Stimulated activated CD8-positive, alpha-beta memory T cell treated with anti-CD3 and anti-CD28 coated beads, Interleukin-4, amount 100 ng/mL, for 4 hours (primary cell): ENCODE measurements at places on chromosomes 13 and 19.
A peak's percentile ranks its signal among the peaks of the same experiment; 100 is the strongest.

- no peak for DNase-seq
Measured at GRCh38 chr13:44927968-44928367, 61.3 kb downstream of the NUFIP1 start.

- DNase-seq: no peak
Measured at GRCh38 chr19:7575434-7576040, 20.1 kb upstream of the CAMSAP3 start.

GRCh38 chr19:47697863-47698609 lies 15.2 kb upstream of the EHD2 start:
- peak; percentile 8 for DNase-seq

DNA sequence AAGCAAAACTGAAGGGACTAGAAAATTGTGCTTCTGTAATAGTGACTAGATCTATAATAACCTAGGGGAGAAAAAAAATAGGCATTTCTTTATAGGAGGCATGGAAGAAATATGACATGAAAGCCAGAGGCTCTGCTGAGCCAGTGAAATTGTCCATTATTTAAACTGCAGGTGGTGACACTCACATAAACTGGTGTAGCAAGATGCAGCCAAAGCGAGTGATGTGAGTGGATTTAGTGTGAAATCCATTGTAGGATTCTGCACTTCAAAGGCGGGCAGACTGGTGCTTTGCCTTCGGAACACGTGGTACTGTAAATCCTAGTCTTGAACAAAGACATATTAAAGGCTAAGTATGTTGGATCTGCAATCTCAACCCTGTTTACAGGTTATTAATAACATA lies 361.9 kb downstream of the TBC1D4 start:
- DNase-seq: no peak

GRCh38 chr19:49567861-49568441 lies 12.4 kb downstream of the NOSIP start:
- DNase-seq: no peak

DNA sequence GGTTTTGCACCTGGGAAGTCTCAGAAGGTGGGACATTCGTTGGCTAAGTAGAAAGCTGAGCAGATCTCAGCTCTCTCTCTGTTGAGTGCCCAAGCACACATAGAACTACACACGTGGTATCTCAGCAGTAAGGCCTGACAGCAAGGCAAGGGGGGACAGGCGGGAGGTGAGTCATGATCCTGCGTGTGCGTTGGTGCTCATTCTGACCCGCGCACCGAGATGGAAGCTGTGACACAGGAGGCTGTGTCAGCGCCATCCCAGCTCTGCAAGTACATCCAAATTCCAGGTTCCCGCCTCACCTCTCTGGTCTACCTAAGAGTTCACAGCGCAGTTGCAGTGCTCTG lies 135.7 kb downstream of the USP12 start:
- DNase-seq: no peak

GRCh38 chr13:59963383-59963782 lies 200.3 kb downstream of the DIAPH3 start:
- no peak for DNase-seq

DNA sequence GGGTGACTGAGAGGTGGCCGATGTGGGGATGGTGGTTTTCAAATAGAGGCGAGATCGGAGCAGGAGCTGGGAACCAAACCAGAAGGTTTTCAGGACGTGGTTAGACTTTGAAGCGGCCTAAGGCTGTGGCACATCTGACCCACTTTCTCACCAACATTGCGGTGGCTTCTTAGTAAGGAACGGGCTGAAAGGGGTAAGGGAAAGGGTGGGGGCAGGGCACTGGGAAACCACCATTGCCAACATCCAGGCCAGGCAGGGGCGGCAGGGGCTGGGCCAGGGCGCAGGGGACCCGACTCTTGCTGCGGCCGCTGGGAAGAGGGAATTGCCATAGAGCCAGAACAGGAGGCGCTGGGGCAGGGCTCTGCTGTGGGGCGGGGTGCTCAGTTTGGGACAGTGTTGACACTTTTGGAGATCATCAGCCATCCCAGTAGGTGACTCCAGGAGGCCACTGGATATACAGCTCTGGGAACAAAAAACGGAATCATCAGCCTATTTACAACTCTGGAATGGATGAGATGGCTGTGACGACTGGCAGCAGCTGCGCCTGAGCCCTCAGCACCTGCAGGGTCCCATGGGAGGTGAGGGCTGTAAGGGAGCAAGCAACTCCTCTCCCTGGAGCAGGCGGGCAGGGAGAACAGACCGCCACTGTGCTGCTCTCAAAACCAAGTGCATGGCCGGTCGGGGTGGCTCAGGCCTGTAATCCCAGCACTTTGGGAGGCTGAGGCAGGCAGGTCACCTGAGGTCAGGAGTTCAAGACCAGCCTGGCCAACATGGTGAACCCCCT lies 52.2 kb downstream of the IRS2 start:
- DNase-seq: no peak

- no peak for DNase-seq
Measured at GRCh38 chr13:43895940-43896339, 16.2 kb downstream of the LACC1 start.

DNA sequence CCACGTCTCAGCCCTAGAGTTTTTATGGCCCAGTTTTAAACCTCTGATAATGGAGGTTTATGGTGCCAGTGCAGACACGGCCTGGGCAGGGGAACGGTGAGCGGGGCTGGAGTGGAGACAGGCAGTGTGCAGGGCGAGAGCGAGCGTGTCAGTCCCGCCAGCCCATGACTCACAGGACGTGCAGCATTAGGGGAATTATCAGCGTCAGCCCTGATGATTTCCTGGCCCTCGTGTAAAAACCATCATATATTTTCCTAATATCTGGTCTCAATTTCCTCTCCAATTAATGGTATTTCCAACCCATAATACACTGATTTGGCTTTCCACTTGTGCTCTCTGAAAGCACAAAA lies 104.6 kb upstream of the VSTM2B start:
- no peak for DNase-seq

DNA sequence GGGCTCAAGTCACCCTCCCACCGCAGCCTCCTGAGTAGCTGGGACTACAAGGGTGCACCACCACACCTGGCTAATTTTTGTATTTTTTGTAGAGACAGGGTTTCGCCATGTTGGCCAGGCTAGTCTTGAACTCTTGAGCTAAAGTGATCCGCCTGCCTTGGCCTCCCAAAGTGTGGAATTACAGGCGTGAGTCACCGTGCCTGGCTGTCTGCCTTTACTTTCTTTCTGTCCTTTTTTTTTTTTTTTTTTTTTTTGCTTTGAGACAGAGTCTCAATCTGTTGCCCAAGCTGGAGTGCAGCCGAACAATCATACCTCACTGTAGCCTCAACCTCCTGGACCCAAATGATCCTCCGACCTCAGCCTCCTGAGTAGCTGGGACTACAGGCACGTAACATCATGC lies 25.0 kb upstream of the OR1M1 start:
- no peak for DNase-seq

DNA sequence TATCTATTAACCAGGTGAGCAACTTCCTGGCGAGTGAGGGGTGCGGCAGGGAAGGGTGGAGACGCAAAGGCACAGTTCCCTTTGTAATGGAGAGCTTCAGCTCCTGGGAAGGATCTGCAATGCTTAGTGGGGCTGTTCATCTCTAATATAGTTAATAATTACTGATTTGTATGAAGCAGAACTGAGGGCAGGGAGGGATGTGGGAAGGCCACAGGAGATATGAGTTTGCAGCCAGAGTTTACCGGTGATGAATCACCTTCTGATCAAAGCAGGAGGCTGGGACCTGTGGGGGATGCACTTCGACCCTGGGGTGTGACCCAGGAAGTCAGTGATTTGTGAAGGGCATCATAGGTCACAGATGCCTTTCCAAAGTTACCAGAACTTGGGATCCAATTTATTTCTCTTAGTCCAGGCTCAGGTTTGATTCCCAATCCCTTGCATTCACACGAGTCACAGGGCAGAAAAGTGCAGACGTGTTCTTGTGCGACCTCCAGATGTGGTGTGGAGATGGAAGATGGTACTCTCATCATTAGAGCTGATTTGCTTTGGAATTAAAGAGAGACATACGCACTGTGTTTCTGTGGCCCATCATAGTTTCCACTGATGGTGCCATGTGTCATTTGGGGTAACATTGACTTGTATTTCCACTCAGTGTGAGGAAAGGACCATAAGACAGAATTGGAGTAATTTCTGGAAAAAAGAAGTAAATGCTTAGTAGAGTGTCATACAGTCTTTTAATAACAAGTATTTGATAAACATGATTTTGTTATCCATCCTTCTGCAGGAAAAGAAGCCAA lies 55.0 kb downstream of the LRCH1 start:
- DNase-seq: no peak

GRCh38 chr19:17302391-17303166 lies 646 bp downstream of the ABHD8 start:
- no peak for DNase-seq

DNA sequence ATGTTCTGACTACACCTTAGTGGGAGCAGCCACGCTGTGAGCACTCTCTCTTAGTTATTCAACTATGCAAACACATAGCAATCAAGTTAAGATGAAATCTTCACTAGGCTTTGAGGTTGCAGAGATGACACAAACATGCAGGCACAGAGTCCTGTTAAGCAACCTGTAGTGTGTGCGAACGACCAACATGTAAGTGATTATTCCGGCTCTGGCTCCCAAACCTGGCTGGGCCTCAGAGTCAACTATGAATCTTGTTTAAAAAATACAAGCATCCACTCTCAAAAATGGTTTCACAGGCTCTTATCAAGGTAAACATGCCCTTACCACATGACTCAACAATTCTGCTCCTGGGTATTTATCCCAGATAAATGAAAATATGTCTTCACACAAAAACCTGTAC lies 91.4 kb downstream of the IRS2 start:
- no peak for DNase-seq

- DNase-seq: no peak
Measured at GRCh38 chr13:42484386-42484785, 89.6 kb upstream of the TNFSF11 start.

- DNase-seq: no peak
Measured at GRCh38 chr19:28537896-28538295, 675.1 kb downstream of the UQCRFS1 start.

DNA sequence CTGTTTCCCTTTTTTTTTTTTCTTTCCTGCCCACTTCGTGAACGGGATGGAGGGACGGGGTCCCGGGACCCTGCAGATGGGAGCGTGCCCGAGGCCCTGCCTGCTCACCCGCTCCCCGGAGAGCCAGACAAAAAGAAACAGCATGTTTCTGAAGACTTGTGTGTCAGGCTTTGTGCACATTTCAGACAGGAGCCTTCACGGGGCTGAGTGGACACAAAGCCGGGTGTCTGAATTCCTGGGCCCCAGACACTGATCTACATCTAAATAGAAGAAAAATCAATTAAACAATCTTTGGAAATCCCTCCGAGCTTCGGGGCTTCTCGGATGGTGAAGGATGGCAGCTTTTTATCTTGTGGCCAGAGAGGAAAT lies 4.2 kb downstream of the PGPEP1 start:
- no peak for DNase-seq

GRCh38 chr13:43934273-43934672 lies 54.6 kb downstream of the LACC1 start:
- no peak for DNase-seq

GRCh38 chr13:91136806-91137205 lies 210.7 kb upstream of the MIR17HG start:
- DNase-seq: no peak

DNA sequence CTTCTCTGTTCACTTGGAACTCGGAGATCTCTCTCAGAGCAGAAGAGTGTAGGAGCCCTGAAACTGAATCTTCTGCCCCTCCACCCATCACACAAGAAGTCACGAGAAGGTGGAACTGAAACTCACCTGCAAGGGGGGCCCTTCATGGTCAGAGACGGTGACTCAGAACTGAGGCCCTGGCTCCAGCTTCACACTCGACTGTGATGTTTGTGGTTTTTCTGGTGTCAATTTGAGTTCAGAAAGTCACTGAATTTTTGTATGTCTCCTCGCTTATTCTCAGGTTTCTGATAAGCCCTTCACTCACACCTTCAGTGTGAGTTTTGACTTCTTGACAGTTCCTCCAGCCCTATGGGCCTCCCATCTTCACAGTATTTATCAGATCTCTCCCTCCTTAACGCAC lies 23.1 kb downstream of the SIGLEC5 start:
- DNase-seq: no peak

GRCh38 chr13:112725346-112726015 lies 35.6 kb downstream of the ATP11A start:
- DNase-seq: no peak

DNA sequence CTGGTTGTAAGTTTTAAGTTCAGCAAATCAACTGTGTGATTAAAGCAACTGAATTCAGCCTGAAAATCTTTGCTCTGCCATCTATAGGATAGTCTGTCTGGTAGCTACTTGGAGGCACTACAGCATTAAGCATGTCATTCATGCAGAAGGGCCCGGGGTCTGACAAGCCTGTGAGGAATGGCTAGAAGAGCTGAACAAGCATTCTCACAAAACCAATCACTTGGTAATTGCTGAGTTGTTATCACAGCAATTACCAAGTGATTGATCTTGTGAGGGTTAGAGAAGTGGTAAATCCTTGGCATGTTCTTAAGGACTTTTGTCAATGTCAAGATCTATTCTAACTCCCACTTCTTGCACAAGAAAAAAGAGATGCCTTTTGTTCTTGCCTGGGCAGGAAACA lies 356.1 kb downstream of the FGF14 start:
- no peak for DNase-seq

- DNase-seq: no peak
Measured at GRCh38 chr19:56748378-56748777, 76.8 kb upstream of the ZNF835 start.

DNA sequence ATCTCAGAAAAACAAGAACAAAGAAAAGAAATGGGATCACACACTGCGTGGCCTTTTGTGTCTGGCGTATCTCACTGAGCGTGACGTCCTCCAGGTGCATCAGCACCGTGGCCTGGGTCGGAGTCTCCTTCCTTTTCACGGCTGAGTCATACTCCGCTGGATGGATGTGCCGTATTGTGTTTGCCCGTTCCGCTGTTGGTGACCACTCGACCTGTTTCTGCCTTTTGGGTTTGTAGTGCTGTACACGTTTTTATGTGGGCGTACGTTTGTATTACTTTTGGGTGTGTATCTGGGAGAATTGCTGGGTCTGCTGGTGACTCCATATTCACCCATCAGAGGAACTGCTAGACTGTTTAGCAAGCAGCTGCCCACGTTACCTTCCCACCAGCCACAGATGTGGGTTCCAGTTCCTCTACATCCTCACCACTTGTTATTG lies 11.4 kb downstream of the ARID3A start:
- no peak for DNase-seq

GRCh38 chr13:110471833-110472162 lies 89.7 kb downstream of the RAB20 start:
- DNase-seq: no peak

- no peak for DNase-seq
Measured at GRCh38 chr19:18901491-18901890, 5.5 kb upstream of the CERS1 start.
